ENCODE measurements at places on chromosomes 2 and 18.

GRCh38 chr2:214547931-214548330 is 137.1 kb downstream of the VWC2L start:
- DNase-seq: no peak

GRCh38 chr2:28248511-28248910 is 144.1 kb upstream of the FOSL2 start:
- DNase-seq: no peak

- no peak for DNase-seq
Observed at GRCh38 chr18:73446502-73446901, 578.7 kb upstream of the NETO1 start.

DNA sequence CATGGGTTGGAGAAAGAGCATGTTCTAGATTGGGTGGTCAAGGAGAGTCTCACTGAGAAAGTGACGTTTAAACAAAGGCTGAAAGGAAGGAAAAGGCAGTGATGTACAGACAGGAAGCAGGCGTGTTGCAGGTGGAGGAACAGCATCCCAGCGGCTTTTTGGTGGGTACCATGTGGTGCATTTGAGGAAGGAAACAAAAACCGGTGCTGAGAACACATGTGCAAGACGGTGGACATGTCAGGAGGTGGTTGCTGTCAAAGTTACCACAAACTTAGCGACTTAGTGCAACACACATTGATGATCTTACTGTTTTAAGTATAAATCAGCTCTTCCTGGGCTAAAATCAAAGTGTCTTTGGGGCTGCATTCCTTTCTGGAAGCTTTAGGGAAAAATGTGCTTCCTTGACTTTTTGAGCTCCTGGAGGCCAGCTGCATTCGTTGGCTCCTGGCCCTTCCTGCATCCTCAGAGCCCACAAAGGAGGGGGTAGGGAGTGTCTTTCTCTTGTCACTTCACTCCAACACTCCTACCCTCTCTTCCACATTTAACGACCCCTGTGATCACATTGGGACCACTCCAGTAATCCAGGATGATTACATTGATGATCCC is 380.6 kb downstream of the FBXO15 start:
- no peak for DNase-seq

DNA sequence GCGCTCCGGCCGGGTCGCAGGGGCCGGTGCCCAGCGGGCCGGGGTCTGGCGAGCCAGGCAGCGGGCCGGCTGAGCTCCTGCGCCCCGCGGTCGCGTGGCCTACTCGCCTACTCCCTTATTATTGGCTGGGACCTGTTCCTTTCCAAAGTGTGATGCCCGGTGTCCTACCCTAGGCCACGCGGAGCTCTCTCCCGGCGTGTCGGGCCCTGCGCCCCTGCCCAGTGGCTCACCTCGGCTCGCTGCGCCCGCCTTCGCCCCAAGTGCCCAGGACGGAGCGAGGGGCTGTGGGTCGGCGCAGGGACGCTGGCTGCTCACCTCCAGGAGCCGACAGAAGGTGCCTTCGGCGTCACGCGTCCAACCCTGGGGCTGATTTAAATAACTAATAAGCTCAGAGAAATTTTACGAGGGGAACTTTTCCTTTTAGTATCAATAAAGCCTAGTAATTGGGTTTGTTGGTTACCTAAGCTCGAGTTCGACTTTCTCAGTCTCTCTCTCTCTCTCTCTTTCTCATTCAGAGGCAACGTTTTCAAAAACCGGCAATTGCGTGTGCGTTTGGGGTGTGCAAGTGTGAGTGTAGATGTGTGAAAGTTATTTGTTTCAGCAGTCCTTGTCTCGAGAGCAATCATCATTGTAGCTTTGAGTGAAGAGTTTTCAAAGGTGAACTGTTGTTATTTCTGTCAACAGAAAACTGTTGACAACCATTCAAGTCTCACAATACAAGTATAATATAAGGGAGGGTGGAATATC is 7.0 kb upstream of the SATB2 start:
- no peak for DNase-seq

- no peak for DNase-seq
Observed at GRCh38 chr2:119488245-119489214, 35.8 kb downstream of the SCTR start.

GRCh38 chr2:123128951-123129350 is 896.1 kb upstream of the CNTNAP5 start:
- DNase-seq: no peak

DNA sequence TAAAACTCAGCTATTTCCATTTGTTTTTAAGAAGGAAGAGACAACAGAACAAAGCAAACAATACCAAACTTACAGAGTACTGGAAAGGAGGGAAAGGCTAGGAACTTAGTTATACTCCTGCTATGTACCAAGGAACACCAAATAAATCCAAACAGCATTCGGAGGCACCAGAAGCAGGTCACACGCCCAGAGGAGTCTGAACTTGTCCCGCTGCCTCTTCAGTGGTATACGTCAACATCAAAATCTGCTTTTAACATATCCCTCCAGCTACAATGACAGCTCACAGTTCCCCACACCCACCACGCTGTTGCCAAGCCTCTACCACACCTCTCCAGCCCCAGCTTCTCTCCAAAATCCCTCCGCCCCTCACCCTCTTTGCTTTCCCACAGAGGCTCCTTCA is 17.3 kb downstream of the C2orf76 start:
- no peak for DNase-seq

- no peak for DNase-seq
Observed at GRCh38 chr2:173457366-173457765, 102.7 kb downstream of the CDCA7 start.

DNA sequence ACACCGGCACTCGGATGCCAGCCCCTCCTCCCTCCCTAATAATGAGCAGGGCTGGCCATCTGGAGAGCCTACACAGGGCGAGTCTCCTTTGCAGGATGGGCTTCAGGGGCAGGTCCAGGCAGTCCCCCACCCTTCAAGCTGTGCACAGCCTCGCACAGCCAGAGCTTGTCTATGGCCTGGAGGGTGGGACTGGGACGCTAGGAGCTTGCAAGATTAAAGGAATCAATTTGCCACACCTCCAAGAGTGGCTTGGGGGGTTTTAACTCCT is 43.9 kb upstream of the OTOF start:
- DNase-seq: no peak

DNA sequence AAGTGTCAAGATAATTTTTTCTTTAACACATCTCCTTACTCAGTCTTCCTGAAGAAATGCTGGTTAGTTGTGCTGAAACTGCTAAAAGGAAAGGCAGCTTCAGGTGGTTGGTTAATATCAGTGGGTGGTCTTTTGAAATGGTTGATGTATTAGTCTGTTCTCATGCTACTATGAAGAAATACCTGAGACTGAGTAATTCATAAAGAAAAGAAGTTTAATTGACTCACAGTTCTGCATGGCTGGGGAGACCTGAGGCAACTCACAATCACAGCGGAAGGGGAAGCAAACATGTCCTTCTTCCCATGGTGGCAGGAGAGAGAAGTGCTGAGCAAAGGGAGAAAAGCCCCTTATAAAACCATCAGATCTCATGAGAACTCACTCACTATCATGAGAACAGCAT is 125.9 kb upstream of the CYRIA start:
- no peak for DNase-seq

DNA sequence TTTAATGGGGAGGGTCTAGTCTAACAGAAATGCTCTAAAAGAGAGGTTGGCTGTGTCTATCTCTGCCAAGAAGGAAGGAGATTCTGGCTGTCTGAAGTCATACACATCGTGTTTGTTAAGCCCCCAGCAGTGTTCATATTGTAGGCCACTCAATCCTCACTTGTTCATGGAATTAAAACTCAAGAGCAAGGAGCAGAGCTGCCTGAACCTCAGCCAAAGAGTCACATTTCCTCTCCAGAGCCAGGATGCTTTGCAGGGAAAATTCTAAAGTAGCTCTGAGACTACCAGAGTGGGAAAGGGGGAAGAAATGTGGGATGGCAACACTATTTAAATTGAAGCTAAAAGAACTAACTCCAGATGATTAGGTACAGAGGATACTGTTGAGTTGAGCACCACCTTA is 190.7 kb upstream of the CXCR4 start:
- DNase-seq: no peak

GRCh38 chr2:149488706-149489440 is 98.7 kb downstream of the MMADHC start:
- no peak for DNase-seq

GRCh38 chr2:102594445-102595016 is 24.8 kb upstream of the SLC9A2 start:
- no peak for DNase-seq

DNA sequence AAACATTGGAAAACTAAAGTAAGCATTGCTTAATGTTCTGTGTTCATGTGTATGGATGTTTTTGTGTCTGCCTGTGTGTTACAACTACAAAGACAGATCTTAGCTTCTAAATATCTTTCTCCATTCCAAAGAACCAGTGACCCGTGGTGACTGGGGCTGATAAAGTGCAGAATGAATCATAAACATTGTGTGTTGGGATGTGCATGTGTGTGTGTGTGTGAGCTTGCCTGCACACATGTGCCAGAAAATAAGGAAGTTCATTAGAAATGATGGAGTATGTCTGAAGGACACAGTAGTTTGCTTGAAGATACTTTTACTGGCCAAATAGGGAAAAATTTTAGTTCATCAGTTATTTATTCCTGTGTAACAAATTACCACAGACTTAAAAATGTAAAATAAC is 756.6 kb upstream of the CELF4 start:
- no peak for DNase-seq

DNA sequence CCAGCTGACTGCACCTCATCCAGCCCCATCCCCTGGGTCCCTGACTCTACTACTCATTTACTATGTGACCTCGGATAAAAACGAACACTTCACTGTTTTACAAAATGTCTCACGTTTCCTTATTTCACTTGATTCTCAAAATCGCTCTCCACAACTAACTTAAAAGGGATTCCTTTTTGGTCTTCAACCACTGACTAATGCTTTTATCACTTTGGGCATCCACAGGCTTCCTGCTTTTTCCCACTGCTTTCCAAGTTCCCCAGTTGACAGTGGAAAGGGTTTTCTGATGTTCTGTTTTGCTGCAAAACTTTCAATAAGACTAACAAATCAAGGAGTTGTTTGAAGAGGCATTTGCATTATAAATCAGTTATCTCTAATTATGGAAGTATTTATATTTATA is 24.1 kb downstream of the EIF2AK3 start:
- no peak for DNase-seq

DNA sequence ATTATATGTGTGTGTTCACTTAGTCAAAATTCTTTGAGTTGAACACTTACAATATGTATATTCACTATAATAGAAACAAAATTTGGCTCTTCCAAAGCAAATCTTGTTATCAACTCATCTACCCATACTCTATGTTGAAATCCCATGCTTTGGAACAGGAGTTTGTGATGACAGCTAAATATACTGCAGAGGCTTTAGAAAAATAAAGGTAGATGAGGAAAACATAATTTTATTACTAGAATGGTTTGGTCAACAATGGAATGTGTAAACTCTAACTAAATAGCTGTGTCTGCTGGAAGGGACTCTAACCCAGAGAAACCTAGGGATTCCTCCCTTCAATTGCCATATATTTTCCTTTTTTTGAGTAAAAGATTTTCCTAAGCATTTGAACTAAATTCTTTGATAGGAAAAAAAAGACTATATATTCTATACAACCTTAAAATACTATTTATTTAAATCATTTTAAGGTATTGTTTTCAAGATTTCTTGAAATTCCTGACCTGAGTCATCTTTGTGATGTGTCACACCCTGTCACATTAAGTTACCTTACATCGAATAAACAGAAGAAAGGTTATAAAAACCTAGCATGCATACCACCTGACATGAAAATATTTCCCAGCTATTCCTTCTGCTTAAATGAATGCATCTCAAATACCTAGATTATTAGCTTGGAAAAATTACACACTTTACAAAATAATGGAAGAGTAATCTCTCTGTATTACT is 175.5 kb downstream of the OTX1 start:
- DNase-seq: no peak

DNA sequence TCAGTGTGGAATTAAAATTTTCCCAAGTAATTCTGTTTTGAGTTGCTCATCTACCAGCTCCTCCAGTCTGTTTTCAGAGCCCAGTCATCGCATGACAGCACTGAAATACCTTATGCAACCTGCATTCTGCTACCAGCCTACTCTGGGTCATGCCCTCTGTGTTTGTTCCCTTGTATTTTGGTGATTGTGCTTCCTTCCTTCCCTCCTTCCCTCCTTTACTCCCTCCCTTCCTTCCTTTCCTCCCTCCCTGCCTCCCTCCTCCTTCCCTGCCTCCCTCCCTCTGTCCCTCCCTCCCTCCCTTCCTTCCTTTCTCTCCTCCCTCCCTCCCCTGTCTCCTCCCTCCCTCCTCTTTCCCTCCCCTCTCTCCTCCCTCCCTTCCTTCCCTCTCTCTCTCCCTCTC is 289.6 kb downstream of the CDH2 start:
- no peak for DNase-seq

DNA sequence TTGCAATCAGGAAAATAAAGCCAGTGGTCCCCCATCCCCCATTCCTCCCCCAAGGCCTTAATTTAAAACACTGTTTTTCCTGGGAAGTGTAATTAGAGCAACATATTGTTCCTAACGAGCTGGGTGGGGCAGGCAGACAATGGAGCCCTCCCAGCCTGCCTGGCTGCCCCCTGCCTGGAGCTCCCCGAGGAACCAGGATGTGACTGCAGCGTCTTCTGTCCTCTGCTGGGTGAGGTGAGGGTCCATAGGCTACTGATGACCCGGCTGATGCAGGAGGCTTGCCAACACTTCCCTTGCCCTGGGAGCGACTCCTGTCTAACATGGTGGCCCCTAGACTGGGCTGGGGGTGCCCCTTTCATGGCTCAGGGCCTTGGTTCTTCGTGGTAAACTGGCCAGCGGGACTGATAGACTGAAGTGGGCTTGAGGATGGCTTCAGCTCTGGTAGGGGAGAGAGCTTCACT is 152.4 kb downstream of the DYSF start:
- no peak for DNase-seq

DNA sequence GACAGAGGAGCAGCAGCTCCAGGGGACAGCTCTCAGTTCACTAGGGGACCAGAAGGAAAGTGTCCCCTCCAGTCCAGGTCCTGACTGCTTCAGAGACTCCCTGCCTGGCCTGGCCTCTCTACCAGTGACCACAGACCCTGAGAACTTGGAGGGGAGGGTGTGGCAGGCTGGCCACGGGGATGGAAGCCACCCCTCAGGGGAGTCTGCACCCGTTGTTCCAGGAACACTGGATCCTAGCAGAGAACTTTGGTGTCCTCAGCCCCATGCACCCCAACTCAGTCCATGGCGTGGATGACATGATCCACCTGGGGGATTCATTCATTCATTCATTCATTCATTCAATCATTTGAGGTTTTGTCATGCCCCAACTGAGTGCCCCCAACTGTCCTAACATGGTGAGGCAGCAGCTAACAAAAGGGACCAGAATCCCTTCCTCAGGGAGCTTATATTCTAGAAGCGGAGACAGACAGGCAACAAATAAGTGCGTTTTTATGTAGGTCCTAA is 31.9 kb downstream of the MYO7B start:
- DNase-seq: no peak

GRCh38 chr2:236400594-236401360 is 136.6 kb upstream of the ASB18 start:
- DNase-seq: no peak

All from NCI-H774 (cell line).